ENCODE measurements at places on chromosomes 13 and 19.

- no peak for DNase-seq
Observed at GRCh38 chr13:49821216-49822009, 28.9 kb upstream of the KPNA3 start.

- DNase-seq = no peak
Observed at GRCh38 chr13:110438211-110438610, 123.3 kb downstream of the RAB20 start.

- no peak for DNase-seq
Observed at GRCh38 chr13:44648392-44649103, 72.4 kb upstream of the TSC22D1 start.

DNA sequence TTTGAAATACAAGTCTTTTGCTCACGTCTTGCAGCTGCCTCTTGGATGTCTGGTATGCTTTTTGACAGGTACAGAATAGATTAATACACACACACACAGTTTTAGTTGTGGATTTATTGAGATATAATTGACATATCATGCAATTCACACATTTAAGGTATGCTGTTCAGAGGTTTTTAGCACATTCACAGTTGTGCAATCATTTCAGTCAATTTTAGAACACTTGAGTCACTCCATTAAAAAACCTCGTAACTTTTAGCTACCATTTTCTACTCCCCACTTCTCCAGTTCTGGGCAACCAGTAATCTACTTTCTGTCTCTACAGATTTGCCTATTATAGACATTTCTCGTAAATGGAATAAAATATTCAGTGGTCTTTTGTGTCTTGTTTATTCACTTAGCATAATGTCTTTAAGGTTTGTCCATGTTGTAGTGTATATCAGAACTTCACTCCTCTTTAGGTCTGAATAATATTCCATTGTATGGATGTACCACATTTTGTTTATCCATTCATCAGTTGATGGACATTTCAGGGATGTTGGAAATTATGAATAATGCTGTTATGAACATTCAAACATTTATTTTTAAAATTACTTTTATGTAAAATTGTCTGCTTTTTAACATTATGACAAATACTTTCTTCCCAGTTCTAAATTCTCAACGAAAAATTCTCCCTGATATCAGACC, 2.5 kb upstream of the ZMYM2 start:
- DNase-seq = no peak

DNA sequence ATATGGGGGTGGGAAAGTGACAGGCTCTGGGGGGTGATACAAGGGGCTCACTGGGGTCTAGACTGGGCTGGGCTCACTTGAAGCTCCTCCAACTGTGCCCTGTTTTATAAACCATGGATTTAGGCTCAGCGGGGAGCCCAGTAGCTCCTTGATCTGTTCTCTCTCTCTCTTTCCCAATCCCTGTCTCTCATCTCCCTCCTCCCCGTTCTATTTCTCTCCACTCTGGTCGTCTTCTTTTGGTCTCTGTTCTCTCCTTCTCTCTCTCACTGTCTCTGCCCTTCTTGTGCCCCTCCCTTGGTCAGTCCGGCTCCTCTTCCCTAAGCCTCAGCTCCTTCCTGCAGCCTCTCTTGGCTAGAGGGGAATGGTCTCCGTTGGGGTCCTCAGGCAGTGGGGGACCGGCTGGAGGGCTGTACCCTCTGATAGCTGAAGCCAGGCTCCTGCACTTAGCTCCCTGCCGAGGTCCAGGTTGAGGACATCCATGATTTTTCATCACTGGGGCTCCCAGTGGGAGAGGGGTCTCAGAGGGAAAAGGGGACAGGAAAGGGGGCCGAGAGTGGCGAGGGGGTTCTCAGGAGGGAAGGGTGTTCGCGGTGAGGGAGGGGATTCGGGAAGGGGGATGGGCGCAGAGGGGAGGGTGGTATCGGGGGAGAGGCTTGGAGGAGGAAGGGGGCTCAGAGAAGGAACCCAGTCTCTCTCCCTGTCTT, 8.5 kb downstream of the UNC13A start:
- DNase-seq = no peak

- no peak for DNase-seq
Observed at GRCh38 chr19:48969276-48970138, 4.4 kb downstream of the FTL start.

GRCh38 chr13:113109151-113110047, 3.8 kb downstream of the F7 start:
- DNase-seq = no peak

- DNase-seq = no peak
Observed at GRCh38 chr13:46759846-46760245, 37.1 kb downstream of the ESD start.

GRCh38 chr19:927351-927779, 1.5 kb downstream of the ARID3A start:
- no peak for DNase-seq

GRCh38 chr19:42092350-42092749, 16.4 kb downstream of the ZNF574 start:
- DNase-seq = no peak

- DNase-seq = peak; percentile 67
Observed at GRCh38 chr19:17496337-17496997, 15.0 kb upstream of the PGLS start.

DNA sequence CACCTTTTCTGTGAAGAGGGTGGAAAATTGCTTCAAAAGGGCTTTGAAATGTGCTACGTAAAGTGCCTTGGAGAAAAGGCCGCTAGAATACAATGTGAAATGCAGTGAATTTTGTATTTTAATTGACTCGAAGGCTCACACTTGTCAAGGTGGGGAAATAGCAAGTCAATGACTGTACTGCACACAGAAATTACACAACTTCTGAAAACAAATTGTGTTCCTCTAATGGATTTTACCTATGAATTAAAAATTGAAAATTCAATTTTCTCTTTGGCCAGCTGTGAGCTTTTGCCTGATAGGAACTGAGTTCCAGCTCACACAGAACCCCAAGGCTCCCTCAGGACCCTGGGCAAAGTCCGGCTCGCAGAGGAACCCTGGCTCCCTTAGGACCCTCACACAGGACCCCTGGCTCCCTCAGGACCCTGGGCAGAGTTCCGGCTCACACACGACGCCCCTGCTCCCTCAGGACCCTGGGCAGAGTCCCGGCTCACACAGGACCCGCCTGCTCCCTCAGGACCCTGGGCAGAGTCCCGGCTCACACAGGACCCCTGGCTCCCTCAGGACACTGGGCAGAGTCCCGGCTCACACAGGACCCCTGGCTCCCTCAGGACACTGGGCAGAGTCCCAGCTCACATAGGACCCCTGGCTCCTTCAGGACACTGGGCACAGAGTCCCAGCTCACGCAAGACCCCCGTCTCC, 324.9 kb downstream of the UQCRFS1 start:
- DNase-seq = no peak

DNA sequence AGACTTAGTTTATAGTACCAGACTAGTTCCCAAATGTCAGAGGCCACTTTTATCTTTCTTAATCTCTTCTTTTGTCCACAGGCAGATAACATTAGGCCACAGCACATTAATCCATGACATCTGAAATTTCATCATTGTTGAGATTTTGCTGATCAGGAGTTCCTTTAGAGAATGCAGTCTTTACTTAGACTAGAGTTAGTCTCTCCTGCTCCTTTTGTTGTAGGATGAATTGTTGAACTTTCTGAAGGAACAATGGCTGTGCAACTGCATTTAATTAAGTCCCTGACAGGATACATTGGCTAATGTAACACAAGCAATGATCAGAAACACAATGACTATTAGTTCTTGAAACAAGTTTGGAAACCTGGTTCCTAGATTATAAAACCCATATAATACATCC, 266.3 kb downstream of the PCDH20 start:
- DNase-seq = no peak

DNA sequence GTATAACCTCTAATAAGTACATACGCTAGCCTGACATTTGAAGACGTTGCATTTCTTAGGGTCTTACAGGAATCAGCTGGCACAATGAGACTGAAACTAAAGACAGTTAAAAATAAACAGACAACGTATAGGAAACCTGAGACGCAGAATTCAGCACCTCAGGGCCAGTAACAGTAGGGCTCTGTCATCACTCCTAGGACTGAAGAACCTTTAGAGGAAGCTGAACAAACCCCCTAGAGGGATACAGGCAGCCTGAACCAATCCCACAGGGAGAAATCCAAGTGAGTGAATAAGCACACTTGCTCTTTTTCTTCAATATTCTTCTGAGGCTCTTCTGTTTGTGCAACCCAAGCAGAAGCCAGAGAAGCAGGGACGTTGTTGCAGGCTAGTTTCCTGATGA, 53.9 kb upstream of the KLHL1 start:
- no peak for DNase-seq

DNA sequence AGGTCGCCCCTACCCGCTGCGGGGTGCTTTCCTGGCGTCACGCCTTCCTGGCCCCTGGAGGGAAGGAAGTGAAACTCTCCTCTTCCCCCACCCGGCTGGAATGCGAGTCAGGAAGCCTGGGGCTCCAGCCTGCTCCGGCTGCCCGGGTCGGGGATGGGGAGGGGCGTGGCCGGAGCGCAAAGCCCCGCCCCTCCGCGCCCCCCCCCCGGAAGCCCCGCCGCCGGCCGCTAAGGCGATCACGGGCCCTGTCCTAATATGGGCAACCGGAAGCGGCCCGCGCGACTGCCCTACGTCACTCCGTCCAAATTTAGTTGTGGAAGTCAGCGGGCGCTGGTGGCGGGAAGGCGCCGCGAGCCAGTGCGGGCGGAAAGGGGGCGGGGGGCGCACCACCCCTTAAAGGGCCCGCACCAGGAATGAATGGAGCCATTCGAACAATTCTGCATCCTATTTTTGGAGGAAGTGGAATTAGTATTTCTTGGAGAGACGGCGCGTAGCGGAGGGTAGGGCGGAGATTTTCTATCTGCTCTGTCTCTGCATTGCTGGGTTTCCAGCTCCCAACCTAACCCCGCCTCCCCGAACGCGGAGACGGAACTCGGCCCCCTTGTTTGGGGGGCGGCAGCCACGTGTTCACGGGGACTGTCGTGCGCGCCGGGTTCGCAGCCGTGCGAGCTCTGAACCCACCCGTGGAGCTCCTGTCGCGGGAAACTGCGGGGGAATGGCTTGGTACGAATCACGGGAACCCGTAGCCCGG, 1.6 kb downstream of the IER2 start:
- DNase-seq = peak; percentile 96

DNA sequence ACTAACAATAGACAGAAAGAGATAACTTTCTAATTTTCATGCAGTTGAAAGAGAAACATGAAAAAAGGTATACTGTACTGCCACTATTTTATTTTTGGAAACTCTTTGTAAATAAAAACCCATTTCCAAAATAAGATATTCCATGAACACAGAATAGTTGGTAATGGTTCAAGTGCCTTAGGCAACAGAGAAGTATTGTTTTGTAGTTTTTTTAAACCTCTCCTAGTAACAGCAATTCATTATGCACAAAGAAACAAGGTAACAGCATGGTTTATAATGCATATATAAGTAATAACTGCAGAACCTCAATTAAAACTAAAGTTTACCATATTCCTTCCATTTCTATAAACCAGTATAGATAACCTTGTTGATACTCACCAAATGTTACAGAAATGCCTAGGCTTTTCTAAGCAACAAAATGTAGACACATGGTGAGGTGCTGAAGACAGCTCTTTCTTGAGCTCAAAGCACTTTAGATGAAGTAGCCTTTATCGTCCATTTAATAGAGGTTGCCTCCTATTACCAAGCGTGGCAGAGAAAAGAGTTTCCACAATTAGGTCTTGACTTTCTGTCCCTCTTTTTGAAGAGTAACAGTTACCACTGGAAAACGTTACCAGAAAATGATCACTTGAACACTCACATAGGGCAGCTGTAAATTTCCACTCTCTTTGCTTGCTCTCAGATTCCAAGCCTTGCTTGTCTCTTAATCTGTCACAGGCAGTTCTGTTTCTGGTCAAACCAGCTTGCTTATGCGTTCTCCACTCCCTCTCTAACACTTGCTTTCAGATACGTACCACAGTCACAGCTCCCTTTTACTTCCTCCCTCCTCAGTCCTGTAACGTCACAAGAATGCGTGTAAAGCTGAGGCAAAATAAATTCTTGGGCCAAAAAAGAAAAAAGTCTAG, 42.9 kb downstream of the CAB39L start:
- DNase-seq = no peak

- no peak for DNase-seq
Observed at GRCh38 chr19:3491396-3492119, 8.3 kb upstream of the SMIM44 start.

DNA sequence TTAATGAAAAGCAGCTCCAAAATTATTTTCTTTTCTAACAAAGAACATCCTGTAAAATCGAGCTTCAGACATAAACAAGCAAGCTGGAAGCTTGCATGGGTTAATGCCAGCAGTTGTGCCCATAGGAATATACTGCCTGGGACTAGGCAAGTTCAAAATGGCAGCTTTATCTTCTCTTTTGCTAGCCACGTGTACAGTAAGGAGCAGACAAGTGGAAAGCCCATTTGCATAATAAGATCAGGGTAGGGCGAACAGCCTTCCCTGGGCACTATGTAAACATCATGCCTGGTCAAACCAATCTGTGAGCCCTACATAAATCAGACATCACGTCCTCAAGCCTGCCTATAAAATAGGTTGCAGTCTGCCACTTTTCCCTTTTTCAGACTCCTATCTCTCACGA, 489.7 kb downstream of the RFC3 start:
- no peak for DNase-seq

- no peak for DNase-seq
Observed at GRCh38 chr13:106499896-106500295, 35.6 kb downstream of the EFNB2 start.

DNA sequence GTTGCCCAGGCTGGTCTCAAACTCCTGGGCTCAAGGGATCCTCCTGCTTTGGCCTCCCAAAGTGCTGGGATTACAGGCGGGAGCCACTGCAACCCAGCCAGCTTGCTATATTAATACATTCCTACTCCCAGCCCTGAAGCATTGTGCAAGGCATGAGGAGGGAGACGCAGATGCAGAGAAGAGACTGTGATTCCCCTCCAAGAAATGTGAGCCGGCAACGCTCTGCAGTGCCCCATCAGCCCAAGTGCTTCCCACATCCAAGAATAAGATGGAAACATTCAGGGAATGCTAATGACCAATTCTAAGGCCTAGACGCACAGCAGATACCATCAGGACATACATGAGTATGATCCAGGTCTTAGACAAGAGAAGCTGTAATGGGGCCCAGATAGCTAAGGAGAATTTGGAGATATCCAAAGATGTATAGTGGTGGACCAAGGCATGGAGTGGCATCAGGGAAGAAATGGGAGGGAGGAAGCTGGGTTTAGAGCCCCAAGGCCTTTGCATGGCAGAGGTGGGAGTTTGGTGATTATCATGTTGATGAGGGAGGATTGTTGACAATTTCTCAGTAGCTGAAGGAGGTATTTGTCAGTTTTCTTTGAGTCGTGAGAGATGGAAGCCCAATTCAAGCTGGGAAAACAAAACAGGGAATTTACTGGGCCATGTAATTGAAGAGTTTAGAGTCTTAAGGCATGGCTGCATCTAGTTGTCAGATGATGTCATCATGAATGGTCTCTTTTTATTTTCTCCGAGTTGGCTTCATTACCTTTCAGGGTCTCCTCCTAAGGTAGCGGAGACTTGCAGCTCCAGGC, 2.9 kb downstream of the PPM1N start:
- no peak for DNase-seq
